ENCODE measurements at places on chromosomes 2 and 18. TPM values are rescaled to one million over a fixed set of nuclear protein-coding genes. Genes with fewer than 3 reads are reported as not detected.
A peak's percentile ranks its signal among the peaks of the same experiment; 100 is the strongest.

- no peaks in the 10 kb centered on the region for H3K27me3 ChIP-seq
- DNase-seq = no peak
- no peaks in the 10 kb centered on the region for H3K36me3 ChIP-seq
- H3K4me3 ChIP-seq = no peak overlapping the region
These were observed 248.1 kb upstream of the KLHL14 start for GRCh38 chr18:33020877-33021276.

DNA sequence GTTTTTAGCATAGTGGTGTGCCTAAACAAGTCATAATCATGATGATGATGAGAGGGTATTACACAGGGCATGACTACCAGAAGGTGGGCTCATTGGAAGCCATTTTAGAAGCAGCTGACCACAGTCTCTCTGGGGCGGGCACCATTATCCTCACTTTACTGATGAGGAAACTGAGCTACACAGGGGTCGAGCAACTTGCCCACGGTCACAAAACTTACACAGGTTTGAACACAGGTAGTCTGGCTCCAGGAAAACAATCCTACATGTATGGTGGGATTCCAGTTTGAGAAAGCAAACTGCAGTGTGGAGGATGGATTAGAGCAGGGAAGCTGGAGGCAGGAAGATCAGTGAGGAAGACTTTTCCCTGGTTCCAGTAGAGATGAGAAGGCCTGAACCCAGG lies 6.2 kb downstream of the RHOB start:
- H3K36me3 ChIP-seq = no peaks in the 10 kb centered on the region
- H3K27ac ChIP-seq = no peak overlapping the region
- DNase-seq = no peak

DNA sequence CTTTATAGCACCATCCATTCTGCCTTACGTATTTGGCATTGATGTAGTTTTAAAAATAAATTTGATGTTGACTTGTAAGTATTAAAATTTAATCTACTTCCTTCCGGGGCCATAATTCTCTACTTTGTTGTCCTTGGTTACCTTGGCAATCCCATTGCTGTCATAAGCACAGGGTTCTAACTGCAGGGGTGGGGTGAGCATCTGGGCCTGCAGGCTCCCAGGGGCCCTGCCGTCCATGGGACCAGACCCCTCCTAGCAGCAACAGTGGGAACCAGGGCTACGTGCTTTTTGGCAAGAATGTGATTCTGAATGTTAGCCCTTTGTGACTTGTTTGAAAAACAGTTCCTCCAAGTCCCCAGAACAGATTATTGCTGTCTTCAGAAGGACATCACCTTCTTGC lies 4.9 kb downstream of the ASAP2 start:
- H3K27ac ChIP-seq = peak overlapping the region; percentile 83
- no peaks in the 10 kb centered on the region for H3K36me3 ChIP-seq
- H3K4me3 ChIP-seq = no peak overlapping the region
- H3K4me1 ChIP-seq = peaks cover 60% of the 10 kb centered on the region
- no peak for DNase-seq

DNA sequence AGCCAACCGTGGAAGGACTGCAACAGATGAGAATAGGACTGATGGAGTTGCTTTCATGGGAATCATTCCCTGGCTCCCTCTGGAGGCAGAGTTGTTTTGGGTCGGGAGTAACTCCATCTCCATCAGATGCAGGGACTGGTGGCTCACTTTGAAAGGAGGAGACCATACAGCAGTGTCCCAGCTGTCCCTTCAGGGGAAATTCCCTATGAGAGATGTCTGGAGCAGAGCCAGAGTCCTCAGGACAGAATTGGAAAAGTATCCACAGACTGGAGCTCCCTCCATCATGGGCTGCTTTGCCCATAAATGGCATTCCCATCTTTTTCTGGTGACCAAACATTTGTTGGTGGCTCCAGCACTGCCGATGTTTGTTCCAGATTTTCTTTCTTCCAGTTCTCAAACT lies 144.3 kb downstream of the NCK2 start:
- DNase-seq = no peak
- no peaks in the 10 kb centered on the region for H3K27me3 ChIP-seq
- H3K36me3 ChIP-seq = no peaks in the 10 kb centered on the region
- H3K4me3 ChIP-seq = no peak overlapping the region
- no peak overlapping the region for H3K27ac ChIP-seq
- H3K4me1 ChIP-seq = no peaks in the 10 kb centered on the region

GRCh38 chr2:108615480-108616090 lies 81.3 kb downstream of the LIMS1 start:
- peak overlapping the region; percentile 97 for H3K27ac ChIP-seq
- no peaks in the 10 kb centered on the region for H3K36me3 ChIP-seq
- H3K4me3 ChIP-seq = no peak overlapping the region
- peaks cover 87% of the 10 kb centered on the region for H3K4me1 ChIP-seq
- no peak for DNase-seq
- H3K27me3 ChIP-seq = no peaks in the 10 kb centered on the region

DNA sequence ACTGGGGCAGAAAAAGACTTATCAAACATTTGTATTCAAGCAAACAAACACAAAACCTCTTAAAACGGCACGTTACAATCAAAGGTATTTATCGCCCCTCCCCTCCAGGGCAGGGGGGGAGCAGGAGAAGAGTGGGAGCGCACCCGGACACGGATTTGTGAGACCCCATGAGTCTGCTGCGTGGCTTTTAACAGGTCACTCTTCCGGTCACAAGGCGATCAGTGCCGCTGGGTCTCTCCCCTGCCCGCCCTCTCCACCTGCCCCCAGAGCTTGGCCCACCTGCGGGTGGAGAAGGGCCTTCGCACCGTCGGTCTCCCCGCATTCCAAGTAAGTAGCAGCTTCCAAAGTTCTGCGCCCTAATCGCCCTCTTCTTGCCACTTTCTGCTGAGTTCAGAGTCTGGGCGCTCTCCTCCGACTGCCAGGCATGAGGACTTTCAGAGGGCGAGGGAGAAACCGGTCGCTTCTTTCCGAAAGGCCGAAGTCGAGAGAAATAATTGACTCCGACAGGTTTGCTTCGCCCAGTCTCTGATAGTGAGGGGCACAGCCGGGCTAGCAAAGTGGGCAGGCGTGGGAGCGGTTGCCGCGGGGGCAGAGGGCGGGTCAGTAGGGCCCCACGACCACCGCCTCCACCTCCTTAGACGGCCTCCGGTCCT lies 800 bp downstream of the RPRM start:
- no peaks in the 10 kb centered on the region for H3K36me3 ChIP-seq
- no peak overlapping the region for H3K4me3 ChIP-seq
- H3K27me3 ChIP-seq = no peaks in the 10 kb centered on the region
- no peak for DNase-seq
- no peaks in the 10 kb centered on the region for H3K4me1 ChIP-seq

DNA sequence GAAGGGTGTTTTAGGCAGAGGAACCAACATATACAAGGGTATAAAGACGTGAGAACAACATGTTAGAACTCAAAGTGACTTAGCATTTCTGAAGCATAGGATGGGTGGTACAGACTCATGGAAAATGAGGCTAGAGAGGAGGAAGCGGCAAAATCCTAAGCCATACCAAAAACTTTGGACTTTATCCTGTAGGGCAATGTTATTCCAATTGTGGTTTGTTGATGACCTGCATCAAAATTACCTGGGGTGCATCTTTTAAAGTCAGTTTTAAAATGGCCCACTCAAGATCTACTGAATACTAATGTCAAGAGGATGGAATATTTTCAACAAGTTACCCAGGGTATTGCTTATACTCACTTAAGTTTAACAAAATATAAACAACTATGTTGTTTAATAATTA lies 34.8 kb downstream of the RAPH1 start:
- no peak overlapping the region for H3K4me3 ChIP-seq
- no peaks in the 10 kb centered on the region for H3K36me3 ChIP-seq
- no peaks in the 10 kb centered on the region for H3K27me3 ChIP-seq
- H3K4me1 ChIP-seq = peaks cover 6% of the 10 kb centered on the region
- no peak for DNase-seq

DNA sequence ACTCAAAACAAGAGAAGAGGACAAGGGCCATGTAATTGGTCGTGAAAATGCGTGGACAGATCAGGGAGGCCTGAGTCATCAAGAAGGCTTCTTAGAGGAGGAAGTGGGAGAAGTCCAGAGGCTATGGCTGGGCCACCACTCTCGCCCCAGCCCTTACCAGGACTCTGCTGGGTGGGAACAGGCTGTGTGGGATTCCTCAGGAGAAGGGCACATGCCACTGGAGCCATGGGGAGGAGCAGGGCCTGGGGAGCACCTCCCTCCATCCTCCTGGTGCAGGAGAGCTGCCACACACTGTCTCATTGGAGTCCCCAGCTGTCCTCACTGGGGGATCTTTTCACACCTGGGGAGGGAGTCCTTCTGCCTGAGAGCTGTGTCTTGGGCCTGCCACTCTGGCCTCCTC lies 9.4 kb upstream of the RALB start:
- H3K27me3 ChIP-seq = no peaks in the 10 kb centered on the region
- H3K4me1 ChIP-seq = peaks cover 37% of the 10 kb centered on the region
- DNase-seq = no peak
- no peak overlapping the region for H3K4me3 ChIP-seq
- no peaks in the 10 kb centered on the region for H3K36me3 ChIP-seq

GRCh38 chr2:149954981-149955600 lies 367.5 kb upstream of the MMADHC start:
- H3K4me1 ChIP-seq = no peaks in the 10 kb centered on the region
- H3K27ac ChIP-seq = no peak overlapping the region
- no peaks in the 10 kb centered on the region for H3K36me3 ChIP-seq
- H3K4me3 ChIP-seq = no peak overlapping the region
- DNase-seq = no peak

GRCh38 chr2:196725218-196725617 lies 74.3 kb downstream of the GTF3C3 start:
- no peaks in the 10 kb centered on the region for H3K4me1 ChIP-seq
- no peak for DNase-seq
- H3K36me3 ChIP-seq = peaks cover 3% of the 10 kb centered on the region
- H3K27ac ChIP-seq = no peak overlapping the region
- no peak overlapping the region for H3K4me3 ChIP-seq

GRCh38 chr2:40758401-40759155 lies 306.7 kb upstream of the SLC8A1 start:
- H3K27me3 ChIP-seq = no peaks in the 10 kb centered on the region
- H3K27ac ChIP-seq = no peak overlapping the region

GRCh38 chr2:33136566-33136965 lies 189.8 kb downstream of the LTBP1 start:
- peaks cover 9% of the 10 kb centered on the region for H3K4me1 ChIP-seq
- H3K4me3 ChIP-seq = no peak overlapping the region

DNA sequence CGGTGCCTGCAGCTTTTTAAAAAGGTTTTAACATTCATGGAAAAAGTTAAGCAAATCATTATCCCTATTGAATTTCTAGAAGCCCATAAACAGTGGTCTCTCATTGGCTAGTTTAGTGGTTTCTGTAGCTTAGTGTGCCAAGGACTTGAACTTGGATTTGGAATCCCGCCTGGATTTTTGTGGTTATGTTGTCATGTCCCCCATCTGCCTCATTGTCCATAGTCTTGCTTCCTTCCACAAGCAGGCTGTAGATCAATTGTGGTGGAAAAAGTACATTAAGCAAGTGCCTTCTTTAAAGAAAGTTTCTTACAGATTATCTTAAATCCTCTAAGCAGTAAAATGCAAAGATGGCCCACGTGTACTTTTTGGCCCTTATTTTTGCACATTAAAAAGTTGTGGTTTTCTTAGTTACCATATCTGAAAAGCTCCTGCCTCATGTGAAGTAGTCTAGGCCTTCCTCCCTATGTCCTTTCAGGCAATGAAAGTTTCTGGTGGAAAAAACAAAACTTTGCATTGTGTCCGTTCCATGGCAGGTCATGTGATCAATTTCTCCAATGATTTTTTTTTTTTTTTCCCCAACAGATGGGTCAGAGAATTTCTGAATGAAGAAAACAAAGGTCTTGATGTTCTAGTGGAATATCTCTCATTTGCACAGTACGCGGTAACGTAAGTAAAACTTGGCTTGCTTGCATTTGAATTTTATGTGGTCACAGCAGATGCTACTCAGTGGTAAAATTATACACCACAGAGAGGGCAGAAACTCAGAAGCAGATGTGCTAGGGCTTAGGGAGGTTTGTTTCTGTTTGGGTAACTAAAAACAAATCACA lies 158.9 kb downstream of the PRPF40A start:
- H3K27ac ChIP-seq = no peak overlapping the region
- no peaks in the 10 kb centered on the region for H3K27me3 ChIP-seq
- no peaks in the 10 kb centered on the region for H3K36me3 ChIP-seq
- no peak for DNase-seq
- no peaks in the 10 kb centered on the region for H3K4me1 ChIP-seq

GRCh38 chr2:200127848-200128247 lies 172.5 kb downstream of the MAIP1 start:
- no peak overlapping the region for H3K4me3 ChIP-seq
- H3K27ac ChIP-seq = no peak overlapping the region
- no peaks in the 10 kb centered on the region for H3K36me3 ChIP-seq
- no peak for DNase-seq
- H3K4me1 ChIP-seq = no peaks in the 10 kb centered on the region

- H3K27me3 ChIP-seq = no peaks in the 10 kb centered on the region
- no peak for DNase-seq
- H3K4me1 ChIP-seq = no peaks in the 10 kb centered on the region
- no peaks in the 10 kb centered on the region for H3K36me3 ChIP-seq
- no peak overlapping the region for H3K4me3 ChIP-seq
These were observed 90.6 kb downstream of the KCTD1 start for GRCh38 chr18:26457611-26458353.

GRCh38 chr18:27270508-27270907 lies 85.4 kb upstream of the CHST9 start:
- no peaks in the 10 kb centered on the region for H3K4me1 ChIP-seq
- no peaks in the 10 kb centered on the region for H3K27me3 ChIP-seq
- H3K36me3 ChIP-seq = no peaks in the 10 kb centered on the region
- DNase-seq = no peak

DNA sequence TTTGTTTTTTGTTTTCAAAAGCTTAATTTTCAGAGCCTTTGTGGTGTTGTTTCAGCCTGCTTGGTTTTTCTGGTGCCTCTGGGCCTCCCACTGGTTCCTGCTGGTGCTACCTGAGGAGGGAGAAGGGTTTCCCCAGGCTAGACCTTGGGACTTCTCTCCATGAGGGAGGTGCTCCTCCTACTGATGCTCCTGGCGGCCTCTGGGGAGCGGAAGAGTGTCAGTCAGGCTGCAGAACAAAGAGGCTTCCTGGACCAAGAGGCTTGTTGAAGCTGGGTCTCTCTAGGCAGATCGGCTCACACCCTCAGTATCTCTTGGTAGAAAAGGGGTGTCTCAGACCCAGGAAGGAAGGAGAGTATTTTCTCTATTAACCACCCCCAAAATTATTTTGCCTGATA lies 32.2 kb downstream of the RFX8 start:
- no peaks in the 10 kb centered on the region for H3K27me3 ChIP-seq
- no peaks in the 10 kb centered on the region for H3K4me1 ChIP-seq
- H3K4me3 ChIP-seq = no peak overlapping the region
- no peaks in the 10 kb centered on the region for H3K36me3 ChIP-seq
- no peak overlapping the region for H3K27ac ChIP-seq
- no peak for DNase-seq

GRCh38 chr2:176461098-176461808 lies 192.0 kb downstream of the MTX2 start:
- no peak overlapping the region for H3K4me3 ChIP-seq
- no peaks in the 10 kb centered on the region for H3K4me1 ChIP-seq
- no peak for DNase-seq
- no peaks in the 10 kb centered on the region for H3K36me3 ChIP-seq
- no peak overlapping the region for H3K27ac ChIP-seq
- peaks cover 7% of the 10 kb centered on the region for H3K27me3 ChIP-seq

Gene CHRNG
- not detected for total RNA-seq

Gene CCL20
- not detected for total RNA-seq

Gene SERPINB13
- total RNA-seq = not detected

Gene SH3BP4
- 133 TPM for total RNA-seq

Gene SEMA4F
- 13.3 TPM for total RNA-seq

Gene CKAP2L
- total RNA-seq = 27.0 TPM

Gene COA5
- 20.6 TPM for total RNA-seq

Gene MTX2
- 28.7 TPM for total RNA-seq

Gene TTC39C
- 14.8 TPM for total RNA-seq

Gene GREB1L
- 11.0 TPM for total RNA-seq

Gene UGT1A5
- total RNA-seq = not detected

Gene ZNF521
- 0.15 TPM for total RNA-seq
